ENCODE measurements at places on chromosomes 2 and 18.

GRCh38 chr18:5057386-5058348, 139.4 kb downstream of the AKAIN1 start:
- peak; percentile 48 for DNase-seq

- DNase-seq = no peak
Observed at GRCh38 chr2:63983986-63984605, 35.1 kb downstream of the VPS54 start.

DNA sequence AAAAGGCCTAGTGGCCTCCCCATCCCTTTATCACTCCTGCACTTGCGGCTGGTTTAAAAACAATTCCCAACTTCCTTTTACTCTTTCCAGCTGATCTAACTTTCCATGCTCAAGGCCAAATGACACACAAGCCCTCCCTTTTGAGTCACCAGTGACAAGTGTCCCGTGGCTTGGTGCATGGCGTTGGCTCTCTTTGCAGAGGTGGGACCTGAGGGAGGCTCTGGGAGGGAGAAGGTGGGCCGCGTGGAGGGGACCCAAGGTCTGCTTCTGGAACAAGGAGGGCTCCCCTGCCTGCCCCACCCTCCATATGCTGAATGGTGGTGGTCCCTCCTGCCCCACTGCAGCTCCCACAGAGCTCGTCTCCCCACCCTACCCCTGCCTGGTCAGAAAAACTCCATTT, 30.8 kb upstream of the HPCAL1 start:
- no peak for DNase-seq

DNA sequence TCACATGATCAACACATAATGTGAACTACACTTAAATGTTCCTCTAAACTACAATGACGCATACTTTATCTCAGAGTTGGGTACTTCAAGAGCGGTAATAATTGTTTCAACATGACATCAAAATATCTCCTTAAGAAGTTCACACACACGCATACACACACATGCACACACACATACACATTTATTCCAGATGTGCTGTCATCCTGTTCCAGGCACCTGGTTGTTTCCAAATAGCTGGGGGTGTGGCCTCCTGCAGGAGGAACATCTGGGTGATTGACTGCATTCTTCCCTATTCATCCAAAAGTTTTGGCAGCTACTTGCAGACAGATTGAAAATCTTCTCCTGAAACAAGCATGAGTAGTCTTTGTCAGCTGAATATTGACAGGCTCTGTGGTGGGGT, 37.9 kb upstream of the PIK3C3 start:
- DNase-seq = no peak

DNA sequence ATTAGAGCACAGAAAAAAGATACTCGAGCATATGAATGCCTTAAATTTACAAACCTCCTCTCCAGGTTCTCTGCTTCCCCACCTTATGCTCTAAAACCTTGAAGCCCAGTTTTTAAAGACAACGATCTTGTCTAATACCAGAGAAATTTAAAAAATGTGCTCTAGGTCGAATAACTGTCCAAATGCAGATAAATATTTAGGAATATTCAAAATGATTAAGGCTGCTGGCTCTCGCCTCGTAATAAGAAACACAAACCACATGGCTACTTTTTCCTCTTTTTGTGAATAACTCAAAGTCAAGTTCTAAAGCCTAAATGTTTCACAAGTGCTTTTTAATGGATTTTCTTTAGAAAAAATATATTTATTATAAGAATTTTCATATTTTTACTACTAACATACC, 101.3 kb downstream of the SATB2 start:
- no peak for DNase-seq

GRCh38 chr2:31142110-31142509, 3.9 kb upstream of the GALNT14 start:
- no peak for DNase-seq

GRCh38 chr2:198080879-198081765, 276.7 kb downstream of the PLCL1 start:
- no peak for DNase-seq

GRCh38 chr2:112065486-112065885, 10.4 kb downstream of the TMEM87B start:
- DNase-seq = no peak

- DNase-seq = no peak
Observed at GRCh38 chr2:88011011-88011410, 5.3 kb downstream of the RNU2-63P start.

- DNase-seq = no peak
Observed at GRCh38 chr2:110869472-110870446, 137.4 kb downstream of the ACOXL start.

- DNase-seq = no peak
Observed at GRCh38 chr2:232030229-232030628, 68.7 kb downstream of the DIS3L2 start.

DNA sequence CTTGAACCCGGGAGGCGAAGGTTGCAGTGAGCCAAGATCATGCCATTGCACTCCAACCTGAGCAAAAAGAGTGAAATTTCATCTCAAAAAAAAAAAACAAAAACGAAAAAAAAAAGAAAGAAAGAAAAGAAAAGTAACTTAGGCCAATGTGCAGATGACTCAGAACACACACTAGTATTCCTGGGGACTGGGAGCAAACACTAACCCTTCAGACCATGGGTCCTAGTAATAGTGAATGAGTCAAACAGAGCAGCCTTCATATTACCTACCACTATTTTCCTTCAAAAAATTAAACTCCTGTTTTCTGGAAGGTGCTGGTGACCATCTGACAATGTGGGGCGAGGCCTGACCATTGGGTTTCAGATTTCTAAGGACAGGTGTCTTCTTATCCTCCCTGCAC, 253.4 kb downstream of the PIEZO2 start:
- DNase-seq = no peak

Measured in activated CD8-positive, alpha-beta memory T cell treated with anti-CD3 and anti-CD28 coated beads, Interleukin-2, amount 50 U/mL, for 4 hours (primary cell).